ENCODE measurements at places on chromosomes 1 and 21.

DNA sequence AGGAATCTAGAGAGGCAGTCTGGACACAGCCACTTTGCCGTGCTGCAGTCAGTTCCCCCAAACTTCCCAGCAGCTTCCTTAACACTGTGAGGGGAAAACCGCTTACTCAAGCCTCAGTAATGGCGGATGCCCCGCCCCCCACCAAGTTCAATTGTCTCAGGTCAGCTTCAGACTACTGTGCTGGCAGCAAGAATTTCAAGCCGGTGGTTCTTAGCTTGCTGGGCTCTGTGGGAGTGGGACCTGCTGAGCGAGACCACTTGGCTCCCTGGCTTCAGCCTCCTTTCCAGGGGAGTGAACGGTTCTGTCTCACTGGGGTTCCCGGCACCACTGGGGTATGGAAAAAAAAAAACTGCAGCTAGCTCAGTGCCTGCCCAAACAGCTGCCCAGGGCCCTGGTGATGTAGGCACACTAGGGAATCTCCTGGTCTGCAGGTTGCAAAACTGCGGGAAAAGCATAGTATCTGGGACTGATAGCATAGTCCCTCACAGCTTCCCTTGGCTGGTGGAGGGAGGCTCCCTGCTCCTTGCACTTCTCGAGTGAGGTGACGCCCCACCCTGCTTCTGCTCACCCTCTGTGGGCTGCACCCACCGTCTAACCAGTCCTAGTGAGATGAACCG, 23.7 kb upstream of the HFM1 start:
- DNase-seq = peak; percentile 66

- DNase-seq = no peak
Measured at GRCh38 chr1:10701145-10701544, 95.3 kb downstream of the CASZ1 start.

DNA sequence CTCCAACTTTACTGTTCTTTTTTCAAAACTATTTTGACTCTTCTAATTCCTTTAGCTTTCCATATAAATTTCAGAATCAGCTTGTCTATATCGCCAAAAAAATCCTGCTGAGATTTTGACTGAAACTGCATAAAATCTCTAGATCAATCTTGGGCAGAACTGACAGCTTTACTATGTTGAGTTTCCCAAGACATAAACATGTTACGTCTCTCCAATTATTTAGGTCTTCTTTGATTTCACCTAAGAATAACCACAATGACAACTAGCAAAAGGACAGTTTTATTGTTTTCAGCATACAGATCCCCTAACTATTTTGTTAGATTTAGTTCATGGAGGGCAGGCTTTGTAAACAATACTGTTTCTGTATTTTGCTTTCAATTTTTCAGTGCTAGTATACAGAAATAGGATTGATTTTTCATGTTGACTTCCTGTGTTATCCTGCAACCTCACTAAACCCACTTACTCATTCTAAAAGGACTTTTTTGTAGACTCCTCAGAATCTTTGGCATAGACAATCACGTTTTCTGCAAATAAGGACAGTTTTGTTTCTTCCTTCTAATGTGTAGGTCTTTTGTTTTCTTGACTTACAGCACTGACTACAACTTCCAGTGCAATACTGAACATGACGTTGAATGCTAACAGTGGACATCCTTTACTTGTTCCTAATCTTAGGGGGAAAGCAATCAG, 63.4 kb downstream of the NPHP4 start:
- no peak for DNase-seq

DNA sequence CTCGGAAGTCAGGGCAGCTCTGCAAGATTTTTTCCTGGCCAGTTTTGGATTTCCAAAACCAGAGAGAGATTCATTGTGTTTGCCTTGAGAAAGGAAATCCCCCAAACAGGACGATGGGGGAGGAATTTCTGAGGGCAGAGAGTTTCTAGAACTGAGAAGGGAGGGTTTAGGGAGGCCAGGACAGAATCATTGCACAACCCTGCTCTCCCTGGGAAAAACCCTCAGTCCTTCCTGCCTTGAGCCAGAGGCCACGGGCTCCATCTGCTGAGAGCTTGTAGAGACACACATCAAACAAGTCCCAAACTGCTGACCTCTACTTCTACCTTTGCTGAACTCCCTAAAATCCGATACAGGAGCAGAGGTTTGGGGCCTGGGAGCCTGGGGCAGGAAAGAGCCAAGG, 99.7 kb downstream of the NMNAT2 start:
- no peak for DNase-seq

GRCh38 chr1:188991221-188991930, 1486.3 kb downstream of the BRINP3 start:
- DNase-seq = no peak

DNA sequence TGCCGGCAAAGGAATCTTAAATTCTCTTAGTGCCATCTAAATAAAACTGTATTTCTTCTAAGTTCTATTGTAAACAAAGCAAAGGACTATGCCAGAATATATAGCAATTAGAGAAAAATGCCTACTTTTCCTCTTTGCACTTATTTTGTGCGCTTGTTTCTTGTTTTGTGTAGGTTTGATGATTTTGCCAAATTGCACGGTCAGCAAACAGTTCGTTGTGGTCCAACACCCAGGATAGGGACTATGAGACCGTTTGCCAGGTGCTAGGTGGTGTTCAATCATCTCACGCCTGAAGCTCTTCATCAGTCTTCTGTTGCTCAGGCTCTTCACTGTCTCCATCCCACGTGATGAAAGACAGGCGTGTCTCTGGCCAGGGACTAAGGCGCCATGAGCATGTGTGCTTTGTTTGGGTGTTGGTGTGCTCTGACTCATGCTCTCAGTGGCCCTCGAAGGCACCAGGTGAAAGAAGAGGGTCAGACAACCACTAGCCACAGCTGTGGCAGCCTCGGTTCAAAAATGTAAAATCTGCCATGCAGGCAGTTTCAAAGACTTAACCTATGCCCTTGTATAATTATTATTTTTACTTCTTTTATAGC, 36.9 kb upstream of the KCNE1 start:
- DNase-seq = peak; percentile 96

DNA sequence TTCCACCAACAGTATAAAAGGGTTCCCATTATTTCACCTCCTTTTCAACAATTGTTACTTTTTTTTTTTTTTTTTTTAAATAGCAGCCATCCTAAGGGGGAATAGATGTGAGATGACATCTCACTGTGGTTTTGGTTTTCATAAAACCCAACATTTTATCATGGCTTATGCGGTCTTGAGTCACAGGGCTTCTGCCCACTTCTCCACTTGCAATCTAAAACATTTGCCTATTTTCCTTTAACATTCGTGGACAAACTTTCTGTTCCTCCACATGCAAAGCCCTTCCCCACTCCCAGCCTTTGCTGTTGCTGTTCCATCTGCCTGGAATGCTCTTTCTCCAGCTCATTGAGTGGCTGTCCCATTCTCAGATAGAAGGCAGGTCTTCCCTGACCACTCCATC, 239.7 kb upstream of the KCNK2 start:
- no peak for DNase-seq

DNA sequence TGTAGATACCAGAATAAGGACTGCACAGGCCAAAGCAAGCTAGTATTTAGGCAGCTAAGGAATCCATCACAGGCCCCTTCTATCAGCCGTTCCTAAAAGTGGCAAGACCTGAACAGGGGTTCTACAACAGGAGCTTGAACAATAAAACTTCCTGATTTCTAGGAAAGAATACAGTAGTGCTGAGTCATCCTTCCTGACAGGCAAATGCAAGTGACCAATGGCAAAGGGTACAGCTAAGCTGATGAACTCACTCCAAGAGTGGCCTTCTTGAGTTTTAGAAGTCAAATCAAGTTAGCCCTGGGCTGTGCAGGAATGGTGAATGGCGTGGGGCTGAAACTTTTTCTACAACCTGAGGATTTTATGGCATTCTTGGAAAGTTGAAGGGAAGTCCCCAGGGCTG, 112.9 kb downstream of the GREM2 start:
- peak; percentile 48 for DNase-seq

DNA sequence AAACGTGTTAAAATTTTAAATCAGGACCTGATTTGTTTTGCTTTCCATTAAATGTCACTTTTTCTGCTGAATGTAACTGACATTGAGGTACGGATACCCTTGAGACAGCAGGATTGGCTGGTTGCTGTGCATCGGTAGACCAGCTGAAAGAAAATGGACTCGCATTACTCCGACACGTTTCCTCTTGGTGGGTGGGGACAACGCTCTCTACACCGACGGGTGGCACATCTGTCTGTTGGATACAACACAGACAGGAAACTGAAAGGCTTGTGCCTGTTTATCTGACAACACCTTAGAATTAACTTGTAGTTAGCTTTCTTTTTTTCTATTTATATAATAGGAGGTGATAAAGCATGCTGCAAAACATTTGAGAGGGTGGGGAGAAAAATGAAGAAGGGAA, 19.4 kb downstream of the PRPF38A start:
- no peak for DNase-seq

DNA sequence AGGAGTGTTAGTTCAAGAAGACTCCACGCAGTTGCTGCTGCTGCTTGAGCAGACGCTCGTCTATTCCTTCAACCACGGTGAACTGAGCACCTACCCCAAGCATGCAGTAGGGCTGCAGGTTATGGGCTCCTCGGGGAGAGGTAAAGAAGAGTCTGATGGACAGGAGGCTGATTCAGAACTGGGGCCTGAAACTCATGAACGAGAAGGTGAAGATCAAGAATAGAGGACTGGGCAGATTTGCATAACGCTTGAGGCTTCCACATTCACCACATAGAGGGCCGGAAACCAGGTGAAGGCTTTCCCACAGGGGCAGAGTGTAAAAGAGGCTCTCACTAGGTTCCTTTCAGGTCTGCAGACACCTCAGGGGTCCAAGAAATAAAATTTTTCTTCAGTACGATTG, 9.1 kb downstream of the ABCA4 start:
- no peak for DNase-seq

DNA sequence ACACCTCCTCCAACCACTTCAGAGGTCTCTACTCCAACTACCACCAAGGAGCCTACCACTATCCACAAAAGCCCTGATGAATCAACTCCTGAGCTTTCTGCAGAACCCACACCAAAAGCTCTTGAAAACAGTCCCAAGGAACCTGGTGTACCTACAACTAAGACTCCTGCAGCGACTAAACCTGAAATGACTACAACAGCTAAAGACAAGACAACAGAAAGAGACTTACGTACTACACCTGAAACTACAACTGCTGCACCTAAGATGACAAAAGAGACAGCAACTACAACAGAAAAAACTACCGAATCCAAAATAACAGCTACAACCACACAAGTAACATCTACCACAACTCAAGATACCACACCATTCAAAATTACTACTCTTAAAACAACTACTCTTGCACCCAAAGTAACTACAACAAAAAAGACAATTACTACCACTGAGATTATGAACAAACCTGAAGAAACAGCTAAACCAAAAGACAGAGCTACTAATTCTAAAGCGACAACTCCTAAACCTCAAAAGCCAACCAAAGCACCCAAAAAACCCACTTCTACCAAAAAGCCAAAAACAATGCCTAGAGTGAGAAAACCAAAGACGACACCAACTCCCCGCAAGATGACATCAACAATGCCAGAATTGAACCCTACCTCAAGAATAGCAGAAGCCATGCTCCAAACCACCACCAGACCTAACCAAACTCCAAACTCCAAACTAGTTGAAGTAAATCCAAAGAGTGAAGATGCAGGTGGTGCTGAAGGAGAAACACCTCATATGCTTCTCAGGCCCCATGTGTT, 66.6 kb downstream of the TPR start:
- no peak for DNase-seq

DNA sequence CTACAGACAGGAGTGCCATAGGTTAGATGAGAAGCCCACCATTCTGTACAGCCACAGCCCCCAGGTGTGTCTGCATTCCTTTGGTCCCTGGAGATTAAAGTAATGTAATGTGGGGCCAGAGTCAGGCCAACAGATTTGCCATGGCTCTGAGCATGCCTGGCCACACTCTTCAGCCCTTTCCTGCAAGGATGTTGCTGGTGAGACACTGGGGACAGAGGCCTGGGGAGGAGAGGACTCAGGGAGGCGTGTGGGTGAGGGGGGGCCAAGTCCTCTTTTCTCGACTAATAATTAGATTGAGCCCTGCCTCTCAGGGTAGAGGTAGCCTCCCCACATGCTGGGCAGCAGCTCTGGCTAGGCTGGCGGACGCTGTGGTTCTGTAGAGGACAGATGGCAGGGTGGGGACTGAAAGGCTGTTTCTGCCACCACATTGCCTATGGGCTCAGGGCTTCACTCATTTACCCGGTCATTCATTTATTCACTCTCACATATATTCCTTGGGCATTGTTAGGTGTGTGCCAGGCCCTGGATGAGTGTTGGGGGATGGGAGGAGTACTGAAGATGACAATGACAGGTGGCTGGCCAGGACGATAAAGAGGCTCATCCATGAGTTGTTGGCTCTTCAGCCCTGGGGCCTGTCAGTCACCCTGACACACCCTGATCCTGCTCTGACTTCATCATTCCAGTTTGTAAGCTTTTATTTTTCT, 7.1 kb upstream of the PRCC start:
- peak; percentile 62 for DNase-seq

DNA sequence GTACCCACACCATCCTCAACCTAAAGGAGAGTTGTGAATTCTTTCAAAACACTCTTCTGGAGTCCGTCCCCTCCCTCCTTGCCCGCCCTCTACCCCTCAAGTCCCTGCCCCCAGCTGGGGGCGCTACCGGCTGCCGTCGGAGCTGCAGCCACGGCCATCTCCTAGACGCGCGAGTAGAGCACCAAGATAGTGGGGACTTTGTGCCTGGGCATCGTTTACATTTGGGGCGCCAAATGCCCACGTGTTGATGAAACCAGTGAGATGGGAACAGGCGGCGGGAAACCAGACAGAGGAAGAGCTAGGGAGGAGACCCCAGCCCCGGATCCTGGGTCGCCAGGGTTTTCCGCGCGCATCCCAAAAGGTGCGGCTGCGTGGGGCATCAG, 638 bp upstream of the OLIG2 start:
- DNase-seq = no peak

DNA sequence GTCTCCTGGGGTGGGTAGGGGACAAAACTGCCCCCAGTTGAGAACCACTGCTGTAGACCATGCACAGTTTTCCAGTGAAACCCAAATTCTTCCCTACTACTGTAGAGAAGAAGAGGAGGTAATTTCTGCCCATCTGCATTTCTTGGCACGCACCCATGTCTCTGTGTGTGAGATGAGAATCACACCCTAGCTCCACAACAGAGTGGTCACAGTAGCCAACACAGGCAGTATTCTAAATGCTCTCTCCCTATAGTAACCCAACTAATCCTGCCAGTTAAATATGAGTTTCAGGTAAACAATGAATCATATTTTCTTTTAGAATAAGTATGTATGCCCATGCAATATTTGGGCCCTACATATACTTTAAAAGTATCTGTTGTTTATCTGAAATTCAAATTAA, 1.2 kb upstream of the CAPN2 start:
- DNase-seq = peak; percentile 55

DNA sequence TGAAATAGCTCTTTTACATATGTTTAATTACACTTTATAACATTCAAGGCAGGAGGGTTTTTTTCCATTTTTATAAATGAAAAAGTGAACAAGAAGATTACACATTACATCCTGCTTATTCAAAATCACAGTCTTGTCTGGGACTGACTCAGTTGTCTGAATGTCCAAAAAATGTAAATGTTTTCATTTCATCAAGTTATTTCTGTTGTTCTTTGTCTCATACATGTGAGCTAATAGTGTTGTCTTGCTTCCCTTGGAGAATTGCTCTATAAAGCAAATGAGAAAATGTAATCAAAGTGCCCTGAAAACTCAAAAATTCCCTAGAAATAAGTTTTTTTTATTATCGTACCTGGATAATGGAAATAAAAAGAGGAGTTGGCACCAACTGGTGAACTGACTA, 242.9 kb downstream of the GRIK1 start:
- no peak for DNase-seq

- DNase-seq = peak; percentile 94
Measured at GRCh38 chr1:36224537-36225282, 467 bp downstream of the THRAP3 start.

GRCh38 chr21:34521561-34521960, 9.6 kb upstream of the KCNE1 start:
- no peak for DNase-seq

GRCh38 chr1:17731460-17731859, 23.7 kb upstream of the ACTL8 start:
- no peak for DNase-seq
